ENCODE measurements at places on chromosomes 3 and 15.

DNA sequence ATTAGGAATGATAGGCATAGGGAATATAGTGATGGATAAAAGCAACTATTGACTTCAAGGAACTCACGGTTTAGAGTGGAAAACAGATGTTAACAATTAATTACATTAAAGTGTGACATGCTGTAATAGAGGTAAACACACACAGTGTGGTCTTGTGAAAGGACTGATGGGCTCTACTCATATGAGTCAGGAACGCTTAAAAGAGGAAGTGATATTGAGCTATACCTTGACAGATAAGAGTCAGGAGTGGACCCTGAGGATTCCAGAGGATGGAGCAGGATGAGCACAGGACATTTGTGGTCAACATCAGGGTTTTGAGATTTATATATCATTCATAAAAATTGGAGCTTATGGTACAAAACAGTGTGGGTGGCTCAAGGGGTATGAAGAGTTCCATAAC lies 11.0 kb downstream of the EXOG start:
- DNase-seq: no peak

GRCh38 chr3:151142929-151143328 lies 57.5 kb downstream of the MED12L start:
- DNase-seq: no peak

DNA sequence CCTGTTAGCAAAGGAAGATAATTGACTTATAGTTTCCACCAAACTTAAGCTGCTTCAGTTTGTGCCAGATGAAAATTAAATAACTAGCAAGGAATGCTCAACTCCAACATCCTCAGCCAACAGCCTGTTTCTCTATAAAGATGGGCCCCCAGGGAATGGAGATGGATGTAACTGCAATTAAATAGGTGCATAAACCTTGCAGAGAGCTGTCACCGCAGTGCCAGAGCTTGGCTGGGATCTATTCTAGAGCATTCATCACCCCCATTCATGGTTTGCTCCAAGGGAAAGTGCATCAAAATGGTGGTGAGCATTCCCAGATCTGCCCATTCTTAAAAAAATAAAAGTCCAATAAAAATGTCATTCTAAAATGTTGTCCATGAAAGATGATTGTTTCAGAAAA lies 19.7 kb upstream of the RORA start:
- DNase-seq: no peak

- peak; percentile 33 for DNase-seq
These were observed 75.5 kb downstream of the NEDD4 start for GRCh38 chr15:55917881-55918296.

DNA sequence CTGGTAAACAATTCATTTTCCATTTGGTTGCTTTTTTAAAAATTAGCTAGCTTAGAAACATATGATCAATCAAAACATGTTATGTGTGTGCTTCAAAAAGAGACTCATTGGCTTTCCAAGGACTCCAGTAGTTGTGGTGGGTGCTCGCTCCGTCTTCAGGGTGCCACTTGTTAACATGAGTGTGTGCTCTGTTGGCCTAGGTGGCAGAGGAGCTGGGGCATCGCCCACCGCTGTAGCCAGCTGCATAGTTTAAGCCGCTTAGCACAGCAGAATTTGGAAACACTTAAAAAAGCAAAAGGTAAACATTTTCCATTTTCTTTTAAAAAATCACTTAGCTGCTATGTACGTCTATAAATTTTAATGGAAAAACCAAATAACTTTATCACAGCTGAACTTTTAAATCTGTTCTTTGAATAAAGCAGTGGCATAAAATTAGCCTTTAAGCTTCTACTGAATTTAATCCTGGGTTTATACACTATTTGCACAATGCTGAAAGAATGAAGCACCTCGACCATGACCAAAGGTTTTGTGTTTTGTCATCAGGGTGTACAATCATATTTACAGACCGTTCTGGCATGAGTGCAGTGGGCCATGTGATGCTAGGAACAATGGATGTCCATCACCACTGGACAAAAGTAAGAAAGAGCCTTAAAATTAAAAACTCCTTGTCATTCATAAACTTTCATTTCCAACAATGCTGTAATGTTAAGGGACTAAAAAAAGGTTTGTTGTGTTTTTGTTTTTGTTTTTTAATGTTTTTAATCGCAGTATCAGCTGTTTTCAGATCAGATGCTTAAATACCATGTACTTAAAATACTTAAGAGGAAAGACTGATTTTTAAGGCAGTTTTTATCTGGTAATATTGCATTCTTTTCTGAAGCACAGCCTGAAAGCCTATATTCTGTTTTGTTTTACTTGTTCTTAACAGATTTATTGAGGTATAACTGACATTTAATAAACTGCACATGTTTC lies 57.9 kb downstream of the TCAIM start:
- DNase-seq: no peak

- DNase-seq: no peak
These were observed 180.2 kb downstream of the SLCO3A1 start for GRCh38 chr15:92033723-92034122.

DNA sequence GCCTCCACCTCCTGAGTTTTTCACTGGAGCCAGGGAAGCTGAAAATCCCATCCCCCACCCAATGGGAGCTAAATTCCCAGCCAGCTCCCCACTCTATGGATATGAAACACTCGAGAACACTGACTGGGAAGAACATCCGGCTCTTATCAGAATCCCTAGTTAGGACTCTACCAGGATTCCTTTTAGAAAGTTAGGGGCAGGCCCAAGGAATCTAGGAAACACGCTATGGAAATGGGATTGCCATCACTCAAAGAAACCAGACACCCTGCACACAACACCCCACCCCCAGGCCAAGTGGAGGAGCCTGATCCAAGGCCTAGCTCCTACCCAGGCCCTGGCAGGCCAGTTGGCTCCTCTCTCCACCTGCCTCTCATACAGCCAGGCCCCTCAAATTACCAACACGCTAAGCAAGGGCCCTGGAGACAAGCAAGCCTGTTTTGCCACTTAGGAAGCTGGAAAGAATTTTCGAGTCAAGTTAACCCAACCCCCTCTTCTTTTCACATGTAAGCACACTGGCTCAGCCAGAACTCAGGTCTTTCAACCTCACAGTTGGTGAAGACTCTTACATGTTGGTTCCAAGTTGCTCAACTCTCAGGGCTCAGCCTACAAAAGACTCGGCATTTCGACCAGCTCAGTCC lies 75.5 kb downstream of the RBPMS2 start:
- DNase-seq: no peak

- no peak for DNase-seq
These were observed 46.4 kb upstream of the SYNM start for GRCh38 chr15:99058421-99058870.

DNA sequence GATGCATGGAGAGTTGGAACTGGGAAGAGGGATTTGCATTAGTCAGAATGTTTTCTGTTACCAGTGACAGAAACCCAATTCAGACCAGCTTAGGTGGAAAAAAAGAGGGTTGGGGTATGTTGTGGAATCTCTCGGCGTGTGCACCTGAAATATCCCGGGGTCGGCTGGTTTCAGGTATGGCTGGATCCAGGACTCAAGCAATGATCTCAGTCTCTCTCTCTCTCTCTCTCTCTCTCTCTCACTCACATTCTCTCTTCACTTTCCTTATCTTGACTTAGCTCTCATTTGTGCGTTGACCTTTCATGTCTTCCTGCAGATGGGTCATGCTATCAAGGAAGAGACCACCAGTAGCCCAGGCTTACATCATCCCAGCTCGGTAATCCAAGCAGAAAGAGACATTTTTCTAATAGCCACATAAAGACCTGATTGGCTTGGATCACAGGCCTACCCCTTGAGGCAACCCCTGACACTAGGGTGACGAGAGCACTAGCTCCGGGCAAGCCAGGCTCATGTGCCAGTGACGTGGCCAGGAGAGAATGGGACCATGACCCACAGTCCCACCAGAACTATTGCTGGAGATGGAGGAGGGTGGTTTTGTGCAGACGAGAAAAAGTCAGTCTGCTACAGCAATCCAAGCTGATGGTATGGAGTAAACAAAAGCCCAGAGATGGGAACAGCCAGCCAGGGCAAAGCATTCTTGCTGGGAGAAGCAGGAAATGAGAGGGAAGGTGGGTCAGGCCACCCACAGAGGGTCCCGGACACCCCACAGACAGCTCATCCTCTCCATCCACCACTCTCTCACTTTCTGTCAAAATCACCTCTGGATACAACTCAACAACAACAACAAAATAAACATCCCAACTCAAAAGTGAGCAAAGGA lies 91.7 kb downstream of the CHSY1 start:
- no peak for DNase-seq

DNA sequence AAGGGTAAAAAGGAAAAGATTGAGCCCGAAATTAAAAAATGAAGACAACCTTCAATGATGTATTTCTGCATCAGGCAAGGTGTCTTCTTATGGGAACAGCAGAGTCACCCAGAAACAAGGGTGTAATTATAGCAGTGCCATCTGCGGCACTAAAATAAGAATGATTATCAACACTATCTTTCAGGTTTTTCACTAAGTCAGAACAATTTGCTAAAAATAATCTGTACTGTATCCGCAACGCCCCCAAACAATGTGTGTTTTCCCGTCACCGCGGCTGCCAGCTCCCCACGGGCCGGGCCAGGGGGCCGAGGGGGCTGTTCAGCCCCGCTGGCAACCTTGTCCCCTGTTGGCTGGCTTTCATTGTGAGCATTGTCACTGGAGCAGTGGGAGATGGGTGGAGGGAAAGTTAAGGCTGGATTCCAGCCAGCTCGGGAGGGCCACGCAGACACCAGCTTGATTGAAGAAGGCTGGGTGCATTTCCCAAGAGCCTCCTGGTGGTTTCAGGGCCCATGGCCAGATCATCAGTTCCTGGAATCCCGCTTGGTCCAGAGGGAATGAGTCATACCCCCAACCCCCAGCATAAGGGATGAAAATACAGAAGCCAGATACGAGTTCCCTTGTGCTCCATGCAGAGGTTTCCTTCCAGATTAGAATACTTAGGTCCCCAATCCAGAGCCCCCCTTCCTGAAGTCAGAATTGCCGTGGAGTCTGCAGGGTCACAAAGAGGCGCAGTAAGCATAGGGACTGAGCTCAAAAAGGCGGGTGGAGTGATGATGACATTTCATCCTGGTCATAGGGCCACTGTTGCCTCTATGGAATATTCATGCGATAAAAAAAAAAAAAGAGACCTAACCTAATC lies 90.2 kb upstream of the KLF13 start:
- peak; percentile 44 for DNase-seq

GRCh38 chr3:101039285-101039684 lies 46.1 kb upstream of the ABI3BP start:
- DNase-seq: no peak

GRCh38 chr3:23880703-23881339 lies 36.0 kb downstream of the NKIRAS1 start:
- DNase-seq: no peak

- DNase-seq: no peak
These were observed 373.1 kb upstream of the WNT5A start for GRCh38 chr3:55860049-55860721.

- no peak for DNase-seq
These were observed 160.5 kb upstream of the CHRNA7 start for GRCh38 chr15:31869686-31870307.

DNA sequence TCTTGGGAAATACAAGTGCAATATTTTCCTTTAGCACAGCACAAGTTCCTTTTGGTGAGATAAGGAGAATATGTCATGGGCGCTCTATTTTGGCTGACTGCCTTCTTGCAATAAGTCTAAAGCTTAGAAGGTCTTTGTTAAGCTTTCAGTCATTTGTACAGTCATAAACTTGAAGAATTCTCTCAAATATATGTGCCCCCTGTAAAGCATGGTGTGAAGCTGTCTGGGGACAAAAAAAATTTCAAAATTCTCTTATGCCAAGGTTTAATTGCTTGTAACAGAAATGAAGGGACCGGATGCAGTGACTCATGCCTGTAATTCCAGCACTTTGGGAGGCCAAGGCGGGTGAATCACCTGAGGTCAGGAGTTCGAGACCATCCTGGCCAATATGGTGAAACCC lies 21.7 kb upstream of the ARID3B start:
- DNase-seq: no peak

GRCh38 chr15:83205725-83206324 lies 1.8 kb downstream of the HDGFL3 start:
- peak; percentile 37 for DNase-seq

GRCh38 chr3:12399226-12399625 lies 85.1 kb upstream of the TSEN2 start:
- DNase-seq: no peak

- DNase-seq: no peak
These were observed 29.9 kb upstream of the GPD1L start for GRCh38 chr3:32076566-32076965.

DNA sequence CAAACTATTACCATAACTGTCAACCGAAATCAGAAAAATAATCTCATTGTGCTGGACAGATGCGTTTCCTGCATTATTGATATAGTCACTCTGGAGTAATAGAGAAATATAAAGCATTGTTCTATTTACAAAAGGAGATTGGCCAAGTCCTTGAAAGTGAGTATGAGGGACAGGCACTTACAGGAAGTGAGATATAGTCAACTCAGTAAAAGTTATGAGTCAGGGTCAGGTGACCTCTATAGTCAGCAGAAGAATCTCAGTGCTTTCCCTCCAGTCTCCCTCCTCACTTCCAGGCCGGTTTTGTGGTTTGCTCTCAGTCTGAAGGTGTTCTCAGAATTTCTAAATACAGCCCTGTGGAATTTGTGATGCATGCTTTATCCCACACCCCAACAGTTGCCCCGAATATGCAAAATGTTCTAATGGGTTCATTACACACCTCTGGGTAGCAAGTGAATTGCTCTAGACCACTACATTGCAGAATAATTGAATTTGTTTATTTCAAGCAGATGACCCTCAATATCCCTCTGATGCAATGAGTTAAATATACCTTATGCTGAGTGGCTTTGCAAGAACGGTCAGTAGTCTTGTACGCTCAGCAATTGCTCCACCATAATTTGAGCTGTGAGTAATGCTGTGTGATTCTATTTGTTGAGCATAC lies 787.7 kb downstream of the MCTP2 start:
- no peak for DNase-seq

GRCh38 chr3:13528217-13528867 lies 20.6 kb upstream of the FBLN2 start:
- DNase-seq: peak; percentile 40

DNA sequence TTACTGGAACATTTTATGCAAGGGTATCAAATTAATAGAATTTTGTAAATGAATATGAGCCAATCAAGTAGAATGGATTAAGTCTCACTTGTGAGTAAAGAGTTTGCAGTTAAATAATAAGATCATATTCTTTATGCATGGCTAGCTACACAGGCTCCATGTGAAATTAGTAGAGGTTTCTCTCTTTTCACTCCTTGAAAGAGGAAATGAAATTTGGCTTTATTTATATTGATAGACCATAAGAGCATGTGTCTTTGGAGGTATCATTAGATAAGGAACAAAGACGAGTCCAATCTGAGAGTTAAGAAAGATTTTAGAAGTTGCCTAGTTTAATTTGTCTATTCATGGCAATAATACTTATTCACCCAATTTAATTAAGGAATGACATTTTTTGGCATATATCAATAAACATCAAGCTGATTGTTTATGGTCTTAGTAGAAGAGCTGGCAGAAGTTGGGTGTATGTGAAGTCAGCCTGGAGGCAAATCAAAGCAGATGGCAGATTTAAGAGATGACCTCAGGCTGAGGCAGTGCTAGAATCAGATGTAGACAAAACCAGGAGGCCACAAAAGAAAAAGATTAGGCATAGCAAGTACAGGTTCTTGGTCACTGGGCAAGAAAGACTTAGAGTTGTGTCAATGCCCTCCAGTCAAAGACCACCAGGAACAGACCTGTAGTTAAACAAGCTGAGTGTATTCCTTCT lies 406.5 kb upstream of the ARHGEF26 start:
- DNase-seq: no peak

GRCh38 chr3:25009665-25010064 lies 418.4 kb upstream of the RARB start:
- no peak for DNase-seq
